ENCODE measurements at places on chromosomes 7 and 10. TPM values are rescaled to one million over a fixed set of nuclear protein-coding genes. Genes with fewer than 3 reads are reported as not detected.

Gene PLEKHS1
- total RNA-seq, result 0.75 TPM

Gene KCNMA1
- 101 TPM for total RNA-seq

Gene LHFPL3
- total RNA-seq, result not detected

Gene RTKN2
- 0.26 TPM for total RNA-seq

Gene STEAP4
- total RNA-seq, result 9.8 TPM

Gene ATXN7L1
- 16.3 TPM for total RNA-seq

Gene LBX1
- total RNA-seq, result not detected
